Skin of body (tissue), 3 donors: ENCODE measurements at places on chromosomes 11 and 22.
A peak's percentile ranks its signal among the peaks of the same experiment; 100 is the strongest.

DNA sequence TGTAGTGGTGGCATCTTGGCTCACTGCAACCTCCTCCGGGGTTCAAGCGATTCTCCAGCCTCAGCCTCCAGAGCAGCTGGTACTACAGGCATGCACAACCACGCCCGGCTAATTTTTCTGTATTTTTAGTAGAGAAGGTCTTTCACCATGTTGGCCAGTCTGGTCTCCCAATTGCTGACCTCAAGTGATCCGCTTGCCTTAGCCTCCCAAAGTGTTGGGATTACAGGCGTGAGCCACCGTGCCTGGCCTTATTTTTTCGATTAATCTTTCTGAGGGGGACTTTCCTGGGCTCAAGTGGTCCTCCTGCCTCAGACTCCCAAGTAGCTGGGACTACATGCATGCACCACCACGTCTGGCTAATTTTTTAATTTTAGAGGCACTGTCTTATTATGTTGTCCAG, 5.6 kb downstream of the SNU13 start:
- no peak for DNase-seq

GRCh38 chr11:76646882-76647534, 23.5 kb downstream of the LRRC32 start:
- DNase-seq = no peak

DNA sequence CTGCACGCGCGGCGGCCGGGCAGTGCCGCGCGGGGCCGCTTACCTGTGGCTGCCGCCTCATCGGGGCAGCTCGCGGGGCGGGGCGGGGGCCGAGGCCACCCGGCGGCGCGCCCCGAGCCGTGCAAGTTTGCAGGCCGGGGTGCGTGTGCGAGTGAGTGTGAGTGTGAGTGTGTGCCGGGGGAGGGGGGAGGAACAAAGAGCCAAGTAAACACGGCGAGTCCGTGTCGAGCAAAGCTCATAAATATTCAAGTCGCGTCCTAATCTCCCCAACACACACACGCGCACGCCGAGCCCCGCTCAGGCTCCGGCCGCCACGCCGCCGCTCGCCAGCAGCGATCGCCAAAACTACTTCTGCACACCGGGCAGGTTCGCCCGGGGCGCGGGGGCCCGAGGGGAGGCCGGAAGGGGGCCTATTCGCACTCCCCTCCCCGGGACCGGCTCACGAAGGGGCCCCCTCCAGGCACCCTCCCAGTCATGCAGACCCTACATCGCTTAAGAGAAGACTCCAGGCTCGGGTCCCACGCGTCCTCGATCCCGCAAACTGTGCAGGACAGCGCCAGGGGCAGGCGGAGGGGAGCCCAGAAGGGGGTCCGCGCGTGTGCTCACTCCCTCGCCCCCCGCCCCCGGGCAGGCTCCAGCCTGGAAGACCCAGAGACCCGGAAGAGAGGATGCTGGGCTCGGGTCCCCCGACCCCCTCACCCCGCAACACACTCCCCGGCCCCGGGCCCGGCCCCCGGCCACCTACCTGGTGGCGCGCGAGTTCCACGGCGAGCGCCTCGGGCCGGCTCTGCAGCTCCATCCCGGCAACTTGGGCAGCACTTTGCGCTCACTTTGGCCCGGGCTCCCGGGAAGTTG, 827 bp downstream of the PHF21B start:
- DNase-seq = no peak

- no peak for DNase-seq
Observed at GRCh38 chr22:37079158-37079557, 27.6 kb downstream of the KCTD17 start.

DNA sequence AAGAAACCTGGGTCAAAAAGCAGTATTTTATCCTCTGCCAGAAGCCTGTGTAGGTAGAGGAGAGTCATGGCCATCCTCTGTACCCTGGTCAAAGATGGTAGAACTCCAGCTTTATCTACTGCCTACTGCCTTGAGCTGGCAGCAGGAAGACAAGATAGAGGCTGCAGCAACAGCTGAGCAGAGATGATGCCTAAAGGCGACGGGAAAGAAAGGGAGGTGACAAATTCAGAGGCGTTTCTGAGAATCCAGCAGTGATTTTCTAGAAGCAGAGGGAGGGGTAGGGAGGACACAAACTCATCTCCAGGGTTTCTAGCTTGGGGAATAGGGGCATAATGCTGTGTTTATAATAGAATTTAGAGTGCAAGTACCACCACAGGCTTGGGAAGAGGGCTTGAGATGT, 15.5 kb upstream of the C1QTNF4 start:
- DNase-seq = no peak

GRCh38 chr22:50531962-50532674, 2.3 kb upstream of the TYMP start:
- DNase-seq = peak; percentile 29

DNA sequence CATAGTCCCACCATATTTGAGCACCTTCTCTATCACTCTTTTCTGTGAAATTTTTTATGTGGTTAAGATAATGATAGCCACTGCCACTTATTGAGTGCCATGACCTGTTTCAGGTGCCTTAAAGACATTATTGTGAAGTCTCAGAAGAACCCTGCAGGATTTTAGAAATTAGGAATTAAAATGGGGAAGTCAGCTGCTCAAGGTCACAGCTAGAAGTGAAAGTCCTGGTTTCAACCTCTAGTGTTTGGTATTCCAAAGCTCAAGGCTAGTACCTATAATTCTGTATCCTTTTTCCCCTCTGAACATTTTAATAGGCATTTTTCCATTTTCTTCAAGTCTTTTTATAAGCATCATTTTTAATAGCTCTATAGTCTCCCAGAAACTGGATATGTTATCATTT, 9.0 kb upstream of the RRM1 start:
- DNase-seq = no peak

DNA sequence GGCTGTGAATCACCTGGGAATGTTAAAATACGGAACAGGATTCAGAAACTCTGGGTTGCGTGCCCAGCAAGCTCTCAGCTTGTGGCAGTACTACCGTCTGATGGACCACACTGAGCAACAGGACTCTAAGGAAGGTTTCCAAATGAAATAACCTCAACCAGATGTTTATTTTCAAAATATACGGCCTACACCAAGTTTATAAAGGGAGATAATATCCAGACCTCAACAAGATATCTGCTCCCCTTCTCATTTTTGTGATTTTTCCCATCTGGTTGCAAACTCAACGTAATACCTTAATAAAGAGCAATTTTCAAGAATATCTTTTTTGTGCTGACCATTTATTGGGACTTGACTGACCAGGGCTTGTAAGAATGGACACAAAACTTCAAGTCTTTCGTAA, 49.4 kb downstream of the SLC25A17 start:
- no peak for DNase-seq

- no peak for DNase-seq
Observed at GRCh38 chr11:44014968-44015623, 32.7 kb upstream of the ACCSL start.
